Kidney glomerular epithelial cell (primary cell): ENCODE measurements at places on chromosomes 1 and 21.

GRCh38 chr1:93692983-93693591 is 11.4 kb upstream of the BCAR3 start:
- DNase-seq, result peak; percentile 95

GRCh38 chr1:93616996-93617669 is 64.5 kb downstream of the BCAR3 start:
- no peak for DNase-seq

GRCh38 chr1:30966690-30967369 is 58.3 kb upstream of the SDC3 start:
- peak; percentile 27 for DNase-seq

DNA sequence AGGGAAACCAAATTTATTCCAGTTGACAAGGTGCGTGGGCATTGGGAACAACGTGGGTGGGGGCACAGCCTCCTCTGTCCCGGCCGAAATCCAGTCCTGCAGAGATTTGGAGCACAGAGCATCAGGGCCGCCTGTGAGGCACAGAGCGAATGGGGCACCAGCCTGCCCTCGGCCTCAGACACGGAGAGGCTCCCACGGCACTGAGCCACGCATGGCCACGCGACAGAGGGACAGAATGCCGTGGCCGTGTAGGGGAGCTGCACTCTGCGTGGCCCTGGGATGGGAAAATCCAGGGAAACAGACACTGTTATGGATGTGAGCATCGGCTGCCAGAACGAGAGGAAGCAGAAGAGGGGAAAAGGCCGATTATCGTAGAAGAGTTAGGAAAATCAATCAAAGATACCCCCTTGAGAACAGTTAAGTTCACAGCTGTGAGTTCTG is 13.5 kb upstream of the C1orf159 start:
- DNase-seq, result no peak

GRCh38 chr21:37208056-37208721 is 58.9 kb downstream of the VPS26C start:
- DNase-seq, result no peak

DNA sequence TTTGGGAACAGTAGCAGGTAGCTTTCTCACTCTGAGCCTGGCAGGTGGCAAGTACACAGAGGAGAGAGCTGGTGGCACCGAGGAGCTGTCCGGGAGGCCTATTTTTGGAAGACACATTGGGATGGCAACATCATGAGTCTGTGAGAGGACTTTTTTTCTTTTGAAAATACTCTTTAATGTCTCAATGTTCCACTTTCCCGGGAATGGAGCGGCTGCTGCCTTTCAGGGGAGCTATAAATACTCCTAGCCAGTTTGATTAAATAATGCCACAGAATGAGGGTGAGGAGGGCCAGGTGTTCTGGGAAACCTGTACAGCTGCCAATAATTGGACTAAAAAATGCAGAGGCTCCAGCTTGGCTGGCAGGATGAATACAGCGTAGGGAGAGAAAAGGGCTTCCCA is 93.3 kb upstream of the COG2 start:
- no peak for DNase-seq

GRCh38 chr21:39662411-39662953 is 49.7 kb downstream of the B3GALT5 start:
- no peak for DNase-seq

- no peak for DNase-seq
Measured at GRCh38 chr1:1911350-1912041, 3.6 kb upstream of the CALML6 start.

DNA sequence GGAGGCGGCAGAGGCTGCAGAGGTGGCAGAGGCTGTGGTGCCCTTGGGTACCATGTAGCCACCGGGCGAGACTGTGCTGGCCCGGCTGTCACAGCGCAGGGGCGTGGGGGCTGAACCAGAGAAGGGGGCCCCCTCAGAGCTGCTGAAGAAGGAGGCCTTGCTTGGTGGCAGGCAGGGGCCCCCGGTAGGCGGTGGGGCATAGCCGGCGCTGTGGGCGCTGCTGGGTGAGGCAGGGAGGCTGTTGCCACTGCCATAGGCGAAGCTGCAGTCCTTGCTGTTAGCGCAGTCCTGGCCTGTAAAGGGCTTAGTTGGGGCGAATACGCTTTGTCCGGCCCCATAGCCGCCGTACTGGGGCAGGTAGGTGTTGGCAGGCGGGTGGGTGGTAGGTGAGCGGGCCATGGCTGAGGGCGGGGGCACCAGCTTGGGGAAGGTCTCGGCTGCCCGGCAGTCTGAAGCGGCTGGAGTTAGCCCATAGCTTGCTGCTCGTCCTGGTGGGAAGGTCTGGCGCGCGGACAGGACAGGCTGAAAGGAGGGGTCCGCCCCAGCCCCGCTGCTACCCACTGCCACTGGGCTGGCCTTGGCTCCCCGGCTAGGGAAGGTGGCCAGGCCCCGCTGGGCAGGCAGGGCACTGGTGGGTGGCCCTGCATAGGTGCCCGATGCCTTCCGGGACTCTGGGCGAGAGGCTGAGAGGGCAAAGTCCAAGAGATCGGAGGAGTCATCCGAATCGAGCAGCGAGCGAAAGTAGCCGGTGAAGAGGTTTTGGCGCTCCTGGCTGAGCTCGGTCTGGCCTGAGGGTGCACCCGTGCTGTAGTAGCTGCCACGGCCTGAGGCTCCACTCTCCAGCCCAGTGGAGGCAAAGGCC is 54.9 kb downstream of the AHDC1 start:
- DNase-seq, result no peak

DNA sequence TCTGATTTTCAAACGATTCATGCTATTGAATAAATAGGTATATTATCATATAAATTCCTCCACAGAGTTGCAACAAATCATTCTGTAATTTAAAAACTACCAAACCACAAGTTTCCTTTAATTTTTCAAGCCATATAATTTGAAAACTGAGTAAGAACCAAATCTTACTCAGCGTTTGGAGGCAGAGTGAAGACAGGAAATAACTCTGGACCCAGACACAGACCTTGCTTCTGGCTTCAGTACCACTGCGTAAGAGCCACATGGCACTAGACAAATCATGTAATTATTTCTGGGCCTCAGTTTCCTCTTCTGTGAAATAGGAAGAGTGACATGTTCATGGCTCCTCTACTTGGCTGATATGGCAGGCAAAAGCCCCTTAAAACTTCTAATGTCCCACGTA is 82.4 kb downstream of the SMYD2 start:
- DNase-seq, result no peak

DNA sequence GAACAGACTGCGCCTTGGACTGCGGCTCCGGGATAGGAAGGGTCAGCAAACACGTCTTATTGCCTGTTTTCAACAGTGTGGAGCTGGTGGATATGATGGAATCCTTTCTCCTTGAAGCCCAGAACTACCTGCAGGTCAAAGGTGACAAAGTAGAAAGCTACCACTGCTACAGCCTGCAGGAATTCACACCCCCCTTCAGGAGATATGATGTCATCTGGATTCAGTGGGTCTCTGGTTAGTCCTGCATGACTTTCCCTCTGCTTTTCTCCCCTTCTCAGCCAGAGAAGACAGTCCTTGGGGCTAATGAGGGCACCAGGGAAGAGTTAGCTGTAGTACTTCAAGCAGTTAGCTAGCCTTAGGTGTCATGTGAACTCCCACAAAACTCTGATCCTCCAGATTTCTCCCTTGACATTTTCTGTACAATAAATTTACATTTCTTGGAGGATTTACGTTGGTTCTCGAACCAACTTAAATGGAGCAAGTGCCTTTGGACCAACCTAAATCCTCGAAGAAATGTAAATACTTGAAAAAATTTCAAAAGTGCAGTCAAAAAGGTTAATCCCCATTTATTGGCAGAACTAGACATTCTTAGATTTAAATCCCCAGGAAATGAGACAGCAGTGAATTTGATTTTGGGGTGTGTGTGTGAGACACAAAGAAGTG is 20.9 kb downstream of the NTMT2 start:
- no peak for DNase-seq

GRCh38 chr1:29310616-29311180 is 74.4 kb downstream of the PTPRU start:
- DNase-seq, result no peak

DNA sequence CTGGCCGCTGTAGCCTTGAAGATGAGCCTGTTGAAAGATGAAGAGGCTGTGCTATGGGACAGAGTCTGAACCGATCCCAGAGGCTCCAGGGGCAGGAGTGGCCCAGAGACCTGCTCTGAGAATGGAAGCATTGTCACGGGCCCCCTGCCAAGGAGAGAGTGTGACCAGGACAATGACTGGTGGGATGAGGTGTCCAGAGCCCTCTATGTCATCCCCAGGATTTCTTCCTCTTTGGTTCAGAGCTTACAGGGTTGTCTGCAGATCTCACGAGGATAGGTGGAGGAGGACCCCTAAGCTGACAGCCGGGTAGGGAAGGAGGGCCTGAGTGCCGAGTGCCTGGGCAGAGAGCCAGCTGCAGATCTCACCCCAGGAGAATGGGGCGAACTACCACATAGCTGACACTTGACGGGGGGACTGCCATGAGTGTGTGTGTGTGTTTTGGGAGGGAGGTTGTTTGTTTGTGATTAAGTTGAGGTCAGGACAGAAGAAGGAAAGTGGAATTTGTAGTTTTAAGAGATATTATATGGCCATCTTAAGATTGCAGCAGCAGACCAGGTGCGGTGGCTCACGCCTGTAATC is 25.4 kb downstream of the PIK3CD start:
- DNase-seq, result no peak

DNA sequence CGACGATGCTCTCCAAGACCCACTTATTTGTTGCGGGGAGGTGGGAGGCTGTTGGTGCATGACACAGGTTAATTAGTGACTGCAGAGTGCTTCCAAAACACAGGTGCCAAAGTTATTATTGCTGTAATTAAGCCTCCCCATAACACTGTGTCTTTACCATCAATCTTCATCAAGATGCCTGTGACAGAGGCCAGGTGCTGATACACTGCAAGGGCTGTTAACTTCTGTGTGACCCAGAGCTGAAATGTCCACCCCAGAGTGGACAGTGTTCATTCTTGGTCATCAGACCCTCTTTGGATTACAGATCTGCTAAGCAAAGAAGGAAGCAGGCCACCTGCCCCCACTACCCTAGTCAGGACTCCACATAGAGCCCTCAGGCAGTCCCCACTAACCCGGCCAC is 55.5 kb downstream of the CAPN8 start:
- DNase-seq, result no peak

DNA sequence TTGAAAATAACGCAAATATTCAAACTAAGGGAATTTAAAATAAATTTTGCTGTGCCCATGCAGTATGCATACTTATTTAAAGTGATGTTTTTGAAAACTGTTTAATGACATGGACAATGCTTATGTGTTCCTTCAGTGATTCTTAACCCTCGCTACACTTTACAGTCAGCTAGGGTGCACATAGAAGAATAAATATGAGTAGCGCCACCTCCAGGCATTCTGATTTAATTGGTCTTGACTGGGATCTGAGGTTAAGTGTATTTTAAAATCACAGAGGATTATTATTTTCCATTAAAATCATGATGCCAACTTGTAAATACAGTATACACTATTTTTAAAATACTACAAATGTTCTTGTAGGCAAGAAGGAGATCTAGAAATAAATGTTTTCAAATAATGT is 373.5 kb upstream of the ADGRL4 start:
- no peak for DNase-seq

- DNase-seq, result peak; percentile 96
Measured at GRCh38 chr1:184212649-184213314, 161.3 kb downstream of the TSEN15 start.

GRCh38 chr1:3598051-3598491 is 13.2 kb downstream of the MEGF6 start:
- no peak for DNase-seq

- no peak for DNase-seq
Measured at GRCh38 chr1:150543500-150544143, 5.6 kb upstream of the ADAMTSL4 start.

DNA sequence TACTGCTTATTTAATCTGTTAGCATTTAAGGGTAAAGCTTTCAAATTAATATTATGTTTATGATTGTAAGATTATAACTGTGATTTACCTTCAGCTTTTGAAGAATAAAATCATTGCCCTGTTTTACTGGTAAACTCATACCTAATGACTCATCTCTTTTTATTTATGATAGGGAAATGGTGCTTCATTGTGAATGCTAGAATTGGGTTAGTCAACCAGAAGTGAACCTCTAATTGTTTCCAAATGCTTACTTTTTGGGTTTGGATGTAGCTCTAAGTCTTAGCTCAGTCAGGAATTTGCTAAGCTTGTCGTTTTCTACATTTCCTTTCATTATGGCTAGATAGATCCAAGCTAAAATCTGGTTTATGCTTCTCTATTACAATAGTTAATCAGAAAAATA is 59.4 kb downstream of the SLC30A7 start:
- DNase-seq, result peak; percentile 14

DNA sequence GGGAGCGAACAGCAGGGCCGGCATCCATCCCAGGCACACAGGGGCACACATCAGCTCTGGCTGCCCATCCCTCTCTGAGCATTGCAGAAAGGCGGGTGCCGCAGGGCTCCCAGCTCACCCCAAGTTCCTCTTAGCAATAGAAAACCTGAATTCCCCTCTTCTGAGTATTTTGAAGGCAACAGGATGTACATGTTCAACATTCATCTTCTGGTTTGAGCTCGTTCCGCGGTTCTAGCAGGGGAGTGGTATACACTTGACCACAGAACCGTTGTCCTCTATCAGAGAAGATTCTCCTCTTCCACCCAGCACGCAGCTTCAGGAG is 23.6 kb downstream of the ACTA1 start:
- no peak for DNase-seq

- DNase-seq, result no peak
Measured at GRCh38 chr1:43774359-43774758, 67.0 kb downstream of the ST3GAL3 start.

GRCh38 chr1:159291424-159291823 is 10.7 kb upstream of the FCER1A start:
- DNase-seq, result no peak

DNA sequence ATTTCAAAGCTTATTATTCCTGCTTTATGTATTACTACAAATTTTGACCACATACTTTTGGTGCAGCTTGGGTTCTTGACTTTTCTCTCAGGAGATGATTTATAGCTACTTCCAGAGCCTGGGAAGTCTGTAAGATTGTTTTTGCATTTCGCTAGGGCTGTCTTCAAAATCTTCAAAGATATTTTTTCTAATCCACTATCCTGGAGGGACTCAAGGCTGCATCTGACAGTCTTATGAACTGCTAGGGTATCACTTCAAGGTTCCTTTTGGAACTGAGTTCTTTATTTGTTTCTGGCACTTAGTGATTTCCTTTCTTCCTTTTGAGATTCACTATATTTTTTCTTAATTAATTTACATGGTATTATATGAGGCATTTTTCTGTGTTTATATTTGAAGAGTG is 90.0 kb upstream of the LYPLAL1 start:
- DNase-seq, result no peak

DNA sequence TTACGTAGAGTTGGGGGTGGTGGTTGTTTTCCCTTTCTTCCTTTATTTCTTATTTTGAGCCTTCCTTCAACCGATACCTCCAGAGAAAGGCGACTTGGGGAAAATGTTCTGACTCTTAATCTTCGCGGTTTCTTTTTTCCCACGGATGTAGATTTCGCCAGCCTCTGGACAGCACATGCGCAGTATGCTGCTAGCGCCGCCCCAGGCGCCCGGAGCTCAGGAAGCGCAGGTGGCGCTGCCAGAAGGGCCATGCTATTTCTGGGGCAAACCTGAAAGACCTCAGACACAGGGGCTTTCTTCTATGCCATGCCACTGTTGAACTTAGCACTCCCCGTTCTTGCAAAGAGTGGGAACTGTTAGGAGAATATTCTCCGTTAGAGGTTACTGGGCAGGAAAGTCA is 392.1 kb downstream of the KIF26B start:
- no peak for DNase-seq

GRCh38 chr1:64343823-64344190 is 126.1 kb upstream of the CACHD1 start:
- DNase-seq, result no peak

GRCh38 chr1:205170532-205171269 is 40.8 kb downstream of the DSTYK start:
- no peak for DNase-seq
